Right lung (tissue), 10 donors: ENCODE measurements at places on chromosomes 11 and 22. TPM values are rescaled to one million over a fixed set of nuclear protein-coding genes. Genes with fewer than 3 reads are reported as not detected.

The HEPN1 gene
- polyA plus RNA-seq: not detected

The APOBEC3A gene
- 0.19 TPM for polyA plus RNA-seq

The ANGPTL5 gene
- 0.09 TPM for polyA plus RNA-seq

The PRODH gene
- 52.9 TPM for polyA plus RNA-seq

The CLMP gene
- polyA plus RNA-seq: 15.0 TPM

The MFRP gene
- 0.06 TPM for polyA plus RNA-seq

The P2RX6 gene
- polyA plus RNA-seq: 1.8 TPM

The ANKK1 gene
- polyA plus RNA-seq: 0.49 TPM

The LRRC74B gene
- polyA plus RNA-seq: 1.4 TPM

The ZNF214 gene
- 6.8 TPM for polyA plus RNA-seq

The RAG2 gene
- 0.73 TPM for polyA plus RNA-seq

The C11orf16 gene
- polyA plus RNA-seq: 6.9 TPM

The AGBL2 gene
- polyA plus RNA-seq: 10.6 TPM

The CHADL gene
- polyA plus RNA-seq: 3.8 TPM

The MMP7 gene
- 0.76 TPM for polyA plus RNA-seq

The AMBRA1 gene
- 19.6 TPM for polyA plus RNA-seq

The GSTT2B gene
- 13.2 TPM for polyA plus RNA-seq

The KRTAP5-1 gene
- polyA plus RNA-seq: not detected
